ENCODE measurements at places on chromosomes 4 and X. TPM values are rescaled to one million over a fixed set of nuclear protein-coding genes. Genes with fewer than 3 reads are reported as not detected.

Gene OPRPN
- total RNA-seq: not detected

Gene DGAT2L6
- total RNA-seq: not detected

Gene HSD17B11
- 33.8 TPM for total RNA-seq

Gene MAGEC3
- total RNA-seq: not detected

Gene NELFA
- total RNA-seq: 25.7 TPM

Gene XG
- total RNA-seq: 1.2 TPM
